A673 (cell line): ENCODE measurements at places on chromosomes 1 and 21. TPM values are rescaled to one million over a fixed set of nuclear protein-coding genes. Genes with fewer than 3 reads are reported as not detected.

CLCNKA gene
- 0.26 TPM in 1 of 2 replicates, not detected in the other for total RNA-seq

CHI3L1 gene
- not detected in 2 replicates for total RNA-seq

ADAM30 gene
- total RNA-seq, result not detected in 2 replicates

PLEKHA6 gene
- total RNA-seq, result 0.58 and 0.70 TPM in 2 replicates

HES3 gene
- total RNA-seq, result not detected in 2 replicates

CDC42SE1 gene
- 57.5 and 63.8 TPM in 2 replicates for total RNA-seq

OR2L2 gene
- 0.13 TPM in 1 of 2 replicates, not detected in the other for total RNA-seq

RCSD1 gene
- total RNA-seq, result not detected in 2 replicates

TRIM67 gene
- total RNA-seq, result 0.06 TPM in 1 of 2 replicates, not detected in the other

FCRL1 gene
- not detected in 2 replicates for total RNA-seq

FMOD gene
- 0.35 and 0.69 TPM in 2 replicates for total RNA-seq

TNFRSF18 gene
- 0.77 and 1.1 TPM in 2 replicates for total RNA-seq

BRDT gene
- total RNA-seq, result not detected in 2 replicates

TNFRSF9 gene
- total RNA-seq, result 1.4 and 1.8 TPM in 2 replicates

GSTM1 gene
- 166 TPM in 2 replicates for total RNA-seq

CLCA4 gene
- total RNA-seq, result not detected in 2 replicates

GPR52 gene
- 0.76 and 0.90 TPM in 2 replicates for total RNA-seq
